ENCODE measurements at places on chromosomes 4 and X. TPM values are rescaled to one million over a fixed set of nuclear protein-coding genes. Genes with fewer than 3 reads are reported as not detected.

- peaks cover 10% of the 10 kb centered on the region for H3K4me1 ChIP-seq
- H3K36me3 ChIP-seq, result no peaks in the 10 kb centered on the region
- no peaks in the 10 kb centered on the region for H3K27me3 ChIP-seq
- H3K27ac ChIP-seq, result no peak overlapping the region
Measured at GRCh38 chr4:109627361-109627760, 67.3 kb downstream of the MCUB start.

- H3K4me3 ChIP-seq, result no peak overlapping the region
- no peaks in the 10 kb centered on the region for H3K36me3 ChIP-seq
- no peak for DNase-seq
- H3K4me1 ChIP-seq, result peaks cover 9% of the 10 kb centered on the region
Measured at GRCh38 chrX:150334981-150335380, 28.1 kb upstream of the MAMLD1 start.

Gene CPLX1
- not detected for total RNA-seq

GRCh38 chr4:75777589-75777988 lies 53.2 kb downstream of the USO1 start:
- H3K27ac ChIP-seq, result no peak overlapping the region
- no peaks in the 10 kb centered on the region for H3K27me3 ChIP-seq
- H3K4me3 ChIP-seq, result no peak overlapping the region
- DNase-seq, result no peak
- H3K4me1 ChIP-seq, result peaks cover 6% of the 10 kb centered on the region
- peaks cover 33% of the 10 kb centered on the region for H3K36me3 ChIP-seq

DNA sequence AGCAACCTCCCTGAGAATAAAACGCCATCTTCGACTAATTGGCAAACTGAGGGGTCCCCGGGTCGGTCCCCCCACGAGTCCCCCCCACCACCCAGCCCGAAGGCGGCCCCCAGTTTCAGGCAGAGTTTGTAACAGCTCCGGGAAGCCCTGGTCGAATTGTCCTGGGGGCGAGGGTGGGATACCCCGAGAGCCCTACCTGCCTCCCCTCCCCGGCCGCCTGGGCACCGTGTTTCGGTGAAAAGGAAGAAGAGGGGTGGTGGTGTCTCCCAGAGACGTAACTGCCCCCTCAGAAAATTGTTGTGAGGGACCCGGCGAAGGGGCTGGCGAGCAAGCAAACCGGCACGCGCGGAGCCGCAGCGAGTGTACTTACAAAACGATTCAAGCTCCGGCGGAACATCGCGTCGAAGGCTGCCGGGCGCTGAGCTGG lies 1.2 kb downstream of the ATP11C start:
- DNase-seq, result no peak
- H3K36me3 ChIP-seq, result no peaks in the 10 kb centered on the region
- H3K4me1 ChIP-seq, result peaks cover 23% of the 10 kb centered on the region
- no peak overlapping the region for H3K27ac ChIP-seq

- H3K4me3 ChIP-seq, result no peak overlapping the region
Measured at GRCh38 chr4:141783770-141784169, 147.4 kb downstream of the IL15 start.

GRCh38 chr4:19214591-19215186 lies 1037.0 kb upstream of the SLIT2 start:
- no peaks in the 10 kb centered on the region for H3K27me3 ChIP-seq
- H3K4me1 ChIP-seq, result no peaks in the 10 kb centered on the region
- H3K27ac ChIP-seq, result no peak overlapping the region
- H3K4me3 ChIP-seq, result no peak overlapping the region
- no peak for DNase-seq

GRCh38 chrX:50579955-50580354 lies 109.3 kb upstream of the DGKK start:
- H3K4me3 ChIP-seq, result no peak overlapping the region
- H3K36me3 ChIP-seq, result no peaks in the 10 kb centered on the region
- peaks cover 28% of the 10 kb centered on the region for H3K27me3 ChIP-seq
- DNase-seq, result no peak
- H3K4me1 ChIP-seq, result peaks cover 3% of the 10 kb centered on the region

GRCh38 chr4:146343199-146343598 lies 128.9 kb downstream of the REELD1 start:
- no peak overlapping the region for H3K27ac ChIP-seq
- H3K36me3 ChIP-seq, result no peaks in the 10 kb centered on the region
- H3K4me1 ChIP-seq, result peaks cover 9% of the 10 kb centered on the region
- no peaks in the 10 kb centered on the region for H3K27me3 ChIP-seq

Data from natural killer cell treated with Interleukin-12 subunit alpha and Interleukin-12 subunit beta and Interleukin-15 and Interleukin-18, amount 100 ng/mL, for 72 hours (primary cell).